Choroid plexus epithelial cell (primary cell): ENCODE measurements at places on chromosomes 16 and 17.

GRCh38 chr17:996554-997344 lies at the start of gene TIMM22:
Gene TIMM22, plus strand, starts transcription at chr17:997129. Its CDS starts 14 bp downstream, at chr17:997143.
- peak; percentile 99 for DNase-seq

GRCh38 chr16:79751471-79752184 lies 151.1 kb upstream of the MAF start:
- DNase-seq: no peak

GRCh38 chr16:87391950-87392820 lies at the start of gene MAP1LC3B:
Gene MAP1LC3B, plus strand, starts transcription at chr16:87392336. Its CDS starts 92 bp downstream, at chr16:87392428.
- DNase-seq: peak; percentile 97

- DNase-seq: no peak
Observed at GRCh38 chr16:84056933-84057332, 14.3 kb upstream of the SLC38A8 start.

DNA sequence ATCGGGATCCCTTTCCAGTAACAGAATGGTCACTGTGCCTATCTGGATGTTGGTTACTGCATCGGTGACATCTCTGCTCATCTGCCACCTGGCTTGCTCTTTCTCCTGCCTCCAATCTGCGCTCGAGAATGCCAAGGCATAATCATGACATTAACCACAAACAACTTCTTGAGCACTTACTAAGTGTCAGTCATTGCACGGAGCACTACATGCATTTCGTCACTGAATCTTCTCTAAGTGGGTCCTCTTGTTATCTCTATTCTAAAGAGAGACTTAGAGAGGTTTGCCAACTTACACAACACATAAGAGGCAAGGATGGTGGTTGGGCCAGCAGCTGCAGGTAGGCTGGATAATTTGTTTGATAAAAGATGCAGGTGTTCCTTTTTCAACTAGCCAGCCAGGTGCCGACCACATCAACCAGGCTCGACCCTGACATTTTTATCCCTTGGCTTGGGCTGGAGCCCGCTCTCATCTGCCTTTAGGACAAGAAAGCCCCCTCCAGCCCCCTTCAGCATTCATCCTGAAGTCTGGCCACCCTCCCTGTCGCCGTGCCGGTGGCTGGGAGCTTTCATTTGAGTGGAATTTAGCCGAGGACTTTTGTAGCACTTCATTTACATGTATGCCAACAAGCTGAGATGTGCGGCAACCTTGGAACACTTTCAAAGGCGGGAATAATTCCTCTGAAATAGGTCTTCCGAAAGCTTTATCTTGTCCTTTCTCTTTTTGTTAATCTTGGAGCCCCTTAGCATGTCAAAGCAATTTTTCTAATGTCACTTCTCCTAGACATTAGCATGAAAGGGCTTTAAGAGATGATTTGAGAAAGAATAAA lies 89.3 kb upstream of the NKD1 start:
- DNase-seq: no peak

- peak; percentile 35 for DNase-seq
Observed at GRCh38 chr17:38333635-38334295, 10.0 kb downstream of the GPR179 start.

DNA sequence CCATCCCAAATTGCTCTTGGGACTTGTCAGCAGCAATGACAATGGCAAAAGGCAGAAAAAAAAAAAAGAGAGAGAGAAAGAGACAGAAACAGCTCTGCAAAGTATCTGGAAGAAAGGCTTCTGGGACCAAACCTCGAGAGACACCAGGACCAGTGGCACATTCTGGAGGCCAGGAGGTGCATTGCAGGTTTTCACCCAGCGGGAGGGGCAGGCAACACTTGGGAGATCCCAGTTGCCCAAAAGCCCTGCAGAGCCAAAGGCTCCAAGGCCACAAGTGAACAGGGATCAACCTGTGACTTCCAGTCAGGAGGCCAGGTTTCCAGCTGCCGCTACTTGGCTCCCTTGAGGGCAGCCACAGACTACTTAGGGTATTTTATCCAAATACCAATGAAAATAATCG lies 110.8 kb upstream of the CDH5 start:
- no peak for DNase-seq

GRCh38 chr17:36705874-36706731 lies 104.7 kb downstream of the MRM1 start:
- peak; percentile 34 for DNase-seq

DNA sequence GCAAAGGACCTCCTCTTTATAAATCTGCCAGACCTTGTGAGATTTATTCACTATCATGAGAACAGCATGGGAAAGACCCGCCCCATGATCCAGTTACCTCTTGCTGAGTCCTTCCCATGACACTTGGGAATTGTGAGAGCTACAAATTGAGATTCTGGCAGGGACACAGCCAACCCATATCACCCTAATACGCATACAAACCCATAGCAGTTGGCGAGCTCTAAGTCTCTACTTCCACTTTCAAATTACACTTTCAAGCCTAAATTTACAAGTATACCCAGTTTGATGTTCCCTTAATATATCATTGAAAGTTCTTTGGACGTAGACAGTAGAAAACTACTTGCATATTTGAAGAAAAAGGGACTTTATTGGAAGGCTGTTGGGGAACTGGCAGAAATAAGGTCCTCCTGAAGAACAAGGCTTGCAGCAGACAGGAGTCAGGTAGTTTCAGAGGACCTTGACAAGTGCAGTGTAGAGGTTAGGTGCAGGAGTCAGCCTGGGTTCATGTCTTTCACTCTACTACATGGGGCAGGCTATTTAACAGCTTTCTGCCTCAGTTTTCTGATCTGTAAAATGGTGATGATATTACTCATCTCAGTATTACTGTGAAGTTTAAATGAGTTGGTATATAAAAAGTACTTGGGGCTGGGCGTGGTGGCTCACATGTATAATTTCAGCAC lies 107.9 kb upstream of the EEF2KMT start:
- no peak for DNase-seq

DNA sequence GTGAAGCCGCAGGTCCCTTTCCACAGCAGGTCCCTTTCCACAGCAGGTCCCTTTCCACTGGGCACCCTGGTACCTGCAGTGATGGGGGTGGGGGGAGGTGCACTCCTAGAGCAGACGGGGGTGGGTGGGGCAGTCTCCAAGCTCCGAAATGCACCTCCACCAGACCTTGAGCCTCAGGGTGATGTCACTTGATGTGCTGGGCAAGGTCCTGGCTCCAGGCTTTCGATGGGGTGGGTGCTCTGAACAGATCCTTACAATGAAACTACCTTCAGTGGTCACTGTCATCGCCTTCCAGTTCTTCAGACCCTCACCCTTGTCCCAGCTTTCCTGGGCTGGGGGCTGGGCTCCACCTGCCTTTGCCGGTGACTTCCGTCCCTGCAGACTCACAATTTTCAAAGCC lies 1.5 kb upstream of the METRNL start:
- no peak for DNase-seq

GRCh38 chr16:19842426-19843157 lies 42.1 kb downstream of the GPRC5B start:
- DNase-seq: no peak

DNA sequence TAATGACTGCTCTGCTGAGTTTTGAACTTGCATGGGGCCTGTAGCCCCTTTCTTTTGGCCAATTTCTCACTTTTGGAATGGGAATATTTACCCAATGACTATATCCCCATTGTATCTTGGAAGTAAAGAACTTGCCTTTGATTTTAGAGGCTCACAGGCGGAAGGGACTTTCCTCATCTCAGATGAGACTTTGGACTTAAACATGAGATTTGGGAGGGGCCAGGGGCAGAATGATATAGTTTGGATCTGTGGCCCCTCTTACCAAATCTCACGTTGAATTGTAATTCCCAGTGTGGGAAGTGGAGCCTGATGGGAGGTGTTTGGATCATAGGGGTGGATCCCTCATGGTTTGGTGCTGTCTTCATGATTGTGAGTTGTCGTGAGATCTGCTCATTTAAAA lies 42.7 kb upstream of the SDK2 start:
- no peak for DNase-seq

DNA sequence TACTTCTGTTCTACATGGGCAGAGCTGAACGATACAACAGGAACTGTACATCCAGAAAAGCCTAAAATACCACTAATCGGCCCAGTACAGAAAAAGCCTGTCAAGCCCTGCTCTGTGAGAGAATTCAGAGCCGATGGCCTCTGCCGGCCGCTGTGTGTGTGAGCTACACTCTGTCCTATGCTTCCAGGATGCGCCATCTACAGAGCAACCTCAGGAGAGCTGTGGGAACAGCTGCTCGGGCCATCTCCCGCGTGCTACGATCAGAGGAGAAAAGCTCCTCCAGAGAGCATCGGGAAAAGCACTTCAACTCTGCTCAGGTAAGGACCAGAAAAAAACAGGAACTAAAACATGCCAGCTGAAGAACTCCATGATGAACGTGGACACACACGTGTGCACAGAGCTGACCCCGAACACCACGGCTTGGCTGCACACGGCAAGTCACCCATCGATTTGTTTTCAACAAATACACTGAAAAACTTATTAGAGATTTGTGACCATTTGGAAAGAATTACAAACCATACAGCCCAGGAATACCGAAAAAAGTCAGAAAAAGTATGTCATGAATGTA lies 115.9 kb downstream of the ANKRD11 start:
- DNase-seq: peak; percentile 77

GRCh38 chr16:54630284-54630967 lies 300.2 kb upstream of the IRX5 start:
- peak; percentile 25 for DNase-seq

DNA sequence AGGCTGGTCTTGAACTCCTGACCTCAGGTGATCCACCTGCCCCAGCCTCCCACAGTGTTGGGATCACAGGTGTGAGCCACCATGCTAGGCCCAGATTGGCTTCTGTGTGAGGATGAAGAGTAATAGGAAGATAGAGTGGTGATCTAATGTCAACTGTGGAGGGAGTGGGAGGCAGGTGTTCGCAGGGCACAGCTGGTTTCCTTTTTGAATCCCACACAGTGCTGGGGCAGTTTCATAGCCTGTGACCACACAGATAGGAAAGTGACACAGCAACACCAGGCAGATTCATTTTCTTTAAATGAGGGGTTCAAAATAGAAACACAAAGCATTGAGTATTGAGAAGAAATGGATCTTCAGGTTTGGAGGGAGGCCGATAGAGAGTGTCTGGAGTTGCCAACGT lies 540.3 kb downstream of the WWOX start:
- no peak for DNase-seq

GRCh38 chr16:54178478-54178976 lies 108.1 kb downstream of the IRX3 start:
- DNase-seq: no peak

DNA sequence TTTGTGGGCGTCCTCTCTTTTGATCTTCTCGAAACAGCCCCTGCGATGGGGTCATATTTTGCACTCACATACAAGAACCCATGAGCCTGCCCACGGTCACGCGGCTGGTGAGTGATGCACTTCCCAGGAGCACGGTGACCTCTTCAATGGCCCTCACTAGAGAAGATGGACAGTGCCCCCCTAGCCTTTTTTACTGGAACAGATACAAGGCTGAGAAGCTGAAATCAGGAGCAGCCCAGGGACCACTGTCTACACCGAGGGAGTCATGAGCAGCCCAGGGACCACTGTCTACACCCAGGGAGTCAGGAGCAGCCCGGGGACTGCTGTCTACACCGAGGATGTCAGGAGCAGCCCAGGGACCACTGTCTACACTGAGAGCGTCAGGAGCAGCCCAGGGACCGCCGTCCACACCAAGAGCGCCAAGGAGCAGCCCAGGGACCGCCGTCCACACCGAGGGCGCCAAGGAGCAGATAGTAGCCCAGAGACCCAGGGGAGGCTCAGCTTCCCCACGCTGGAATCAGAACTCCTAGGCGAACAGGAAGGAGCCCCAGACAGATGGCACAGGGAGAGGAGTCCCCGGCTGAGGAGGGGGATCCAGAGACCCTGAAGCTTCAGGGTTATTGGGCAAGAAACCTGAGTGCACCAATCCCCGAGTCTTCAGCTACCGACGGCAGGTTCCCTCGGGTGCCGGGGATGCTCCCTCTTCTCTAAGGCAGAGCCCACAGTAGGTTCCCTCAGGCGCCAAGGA lies 23.7 kb downstream of the ACSF3 start:
- DNase-seq: no peak

DNA sequence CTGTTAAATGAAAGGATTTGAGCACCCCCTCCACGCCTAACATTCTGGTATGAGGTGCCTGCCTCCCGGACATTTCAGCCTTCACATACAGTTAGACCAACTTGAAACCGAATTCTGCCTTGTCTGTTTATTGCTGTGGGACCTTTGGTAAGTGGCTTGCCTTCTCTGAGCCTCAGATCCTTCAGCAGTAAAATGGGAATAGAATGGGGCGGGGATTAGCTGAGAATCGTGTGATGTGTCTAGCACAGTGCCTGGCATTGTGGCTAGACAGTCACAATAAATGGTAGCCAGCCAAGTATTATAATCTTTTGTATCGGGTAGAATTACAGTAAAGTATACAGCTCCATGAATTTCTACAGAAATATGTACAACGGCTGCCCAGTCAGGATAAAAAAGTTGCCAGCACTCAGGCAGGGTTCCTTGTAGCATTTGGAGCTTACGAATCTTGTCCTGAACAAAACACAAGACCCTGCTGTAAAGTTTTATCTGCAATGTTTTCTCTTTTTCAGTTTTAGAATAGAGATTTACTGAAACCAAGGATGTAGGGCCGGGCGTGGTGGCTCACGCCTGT lies 786 bp downstream of the TMC7 start:
- DNase-seq: no peak

- DNase-seq: no peak
Observed at GRCh38 chr16:455453-455852, 30.0 kb downstream of the RAB11FIP3 start.

DNA sequence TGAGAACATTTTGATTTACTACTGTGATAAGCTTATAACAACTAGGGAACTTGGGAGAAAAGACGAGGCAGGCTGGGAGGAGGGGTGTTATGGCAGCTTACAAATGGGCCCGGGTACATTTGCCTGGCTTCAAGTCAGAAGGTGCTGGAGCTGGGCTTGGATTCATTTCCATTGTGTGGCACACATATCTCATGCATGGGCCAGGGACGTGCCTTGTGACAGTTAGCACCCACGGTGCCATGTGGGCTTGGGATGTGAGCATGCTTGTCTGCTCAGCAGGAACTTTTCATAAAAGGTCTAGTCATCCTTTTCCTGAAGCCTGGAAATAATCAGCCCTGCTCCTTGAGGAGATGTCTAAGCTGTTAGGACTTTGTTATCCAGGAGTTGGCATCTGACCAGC lies 572.2 kb downstream of the CDH13 start:
- no peak for DNase-seq

DNA sequence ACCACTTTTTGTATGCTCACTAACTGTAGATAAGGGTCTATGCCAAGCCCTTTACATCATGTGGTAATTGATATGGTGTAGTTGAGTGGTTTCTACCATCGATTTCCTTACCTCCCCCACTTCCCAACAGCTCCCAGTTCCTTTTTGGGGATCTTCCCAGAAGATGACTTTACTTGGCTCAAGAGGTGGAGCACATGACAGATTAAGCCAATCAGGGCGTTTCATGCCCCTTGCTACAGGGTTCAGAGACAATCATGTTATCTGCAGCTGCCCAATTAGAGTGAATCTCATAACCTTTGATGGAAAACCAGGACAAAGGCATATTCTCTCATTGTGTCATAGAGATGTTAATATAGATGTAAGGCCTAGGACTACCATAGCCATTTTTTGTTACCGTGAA lies 16.2 kb upstream of the BMERB1 start:
- no peak for DNase-seq

GRCh38 chr16:85670840-85671239 lies 17.9 kb downstream of the GINS2 start:
- DNase-seq: no peak
